ENCODE measurements at places on chromosomes 6 and 20.

DNA sequence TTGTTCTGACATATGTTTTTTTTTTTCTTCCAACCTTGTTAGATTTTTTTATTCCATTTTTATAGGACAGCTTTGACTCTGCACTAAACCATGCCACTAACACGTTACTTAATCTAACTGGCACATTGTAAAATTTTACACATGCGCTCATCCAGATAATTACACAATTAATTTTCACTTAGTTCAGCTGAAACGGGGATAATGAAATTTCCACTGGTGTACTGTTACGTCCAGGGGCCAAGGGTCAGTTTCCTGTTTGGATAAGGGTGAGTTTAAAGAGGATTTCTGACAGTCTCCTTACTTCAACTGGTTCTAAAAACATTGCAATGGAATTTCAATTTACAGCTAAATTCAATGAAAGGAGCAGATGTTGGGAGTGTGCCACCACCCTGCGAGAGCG, 221.8 kb upstream of the CEP162 start:
- no peak for DNase-seq

- DNase-seq = peak; percentile 35
Observed at GRCh38 chr20:8155812-8156211, 23.7 kb downstream of the PLCB1 start.

GRCh38 chr6:89161326-89162046, 15.6 kb downstream of the PM20D2 start:
- DNase-seq = peak; percentile 56

DNA sequence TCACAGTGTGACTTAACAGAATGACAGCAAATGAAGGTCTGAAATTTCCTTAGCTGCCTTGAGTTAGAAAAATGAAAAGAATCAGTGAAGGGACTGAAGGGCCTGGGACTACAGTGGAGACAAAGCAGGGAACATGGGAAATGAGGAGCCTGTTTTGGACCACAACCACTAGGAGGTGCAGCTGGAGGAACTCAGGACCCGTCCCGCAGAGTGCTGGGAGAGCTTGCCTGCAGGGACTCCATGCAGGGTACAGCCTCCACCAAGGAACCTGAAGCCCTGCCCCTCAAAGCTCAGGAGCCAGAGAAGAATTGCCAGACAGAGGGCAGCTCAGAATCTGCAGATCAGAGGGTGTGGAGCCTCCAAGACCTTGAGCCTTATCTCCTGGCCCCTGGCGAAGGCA, 50.7 kb downstream of the LRFN2 start:
- DNase-seq = no peak

- DNase-seq = peak; percentile 80
Observed at GRCh38 chr6:4687989-4688947, 87.9 kb upstream of the CDYL start.

DNA sequence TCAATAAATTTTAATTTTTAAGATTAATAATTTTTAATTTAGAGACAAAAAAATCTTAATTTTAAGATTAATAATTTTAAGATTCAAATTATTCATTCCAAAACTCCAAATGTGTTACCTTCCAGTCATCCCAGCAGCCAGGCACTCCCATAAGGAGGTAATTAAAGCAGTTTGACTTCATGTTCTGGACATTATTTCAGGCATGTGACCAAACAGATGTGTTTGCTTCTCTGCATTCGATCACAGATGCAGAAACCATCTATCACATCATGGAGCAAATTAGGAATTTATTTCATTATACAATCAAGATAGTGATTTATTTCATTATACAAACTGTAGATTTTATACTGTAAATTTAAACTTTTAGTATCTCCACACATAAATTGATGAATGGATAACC, 150.3 kb downstream of the AKAP7 start:
- no peak for DNase-seq

DNA sequence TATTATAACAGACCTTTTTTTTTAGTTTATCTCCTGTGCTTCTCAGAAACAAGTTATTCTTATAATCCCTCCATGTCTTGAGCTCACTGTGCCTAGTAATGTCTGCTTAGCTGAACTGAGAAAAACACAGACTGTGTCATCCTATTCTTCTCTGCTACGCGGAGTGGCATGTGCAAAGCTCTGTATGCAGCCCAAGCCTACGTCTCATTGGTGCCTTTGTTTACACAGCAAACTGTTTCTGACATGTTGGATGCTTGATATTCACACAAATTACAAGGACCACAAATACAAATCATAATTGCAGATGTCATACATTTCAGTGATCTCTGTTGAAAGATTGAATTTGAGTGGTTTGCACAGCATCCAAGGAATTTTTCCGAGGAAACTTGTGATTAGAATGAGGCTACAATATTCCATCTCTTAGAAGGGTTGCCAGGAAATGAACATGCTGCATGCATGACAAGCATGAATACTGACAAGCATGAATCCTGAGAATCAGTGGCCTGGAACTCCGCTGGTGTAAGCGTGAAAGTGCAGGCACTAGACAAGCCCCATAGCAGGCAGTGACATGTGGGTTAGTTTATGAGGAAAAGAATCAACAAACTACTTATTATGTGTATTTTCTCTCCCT, 128.4 kb upstream of the SGK1 start:
- DNase-seq = peak; percentile 21

- DNase-seq = no peak
Observed at GRCh38 chr6:90127595-90127994, 169.0 kb downstream of the BACH2 start.

- no peak for DNase-seq
Observed at GRCh38 chr6:150372051-150372450, 3.2 kb downstream of the IYD start.

DNA sequence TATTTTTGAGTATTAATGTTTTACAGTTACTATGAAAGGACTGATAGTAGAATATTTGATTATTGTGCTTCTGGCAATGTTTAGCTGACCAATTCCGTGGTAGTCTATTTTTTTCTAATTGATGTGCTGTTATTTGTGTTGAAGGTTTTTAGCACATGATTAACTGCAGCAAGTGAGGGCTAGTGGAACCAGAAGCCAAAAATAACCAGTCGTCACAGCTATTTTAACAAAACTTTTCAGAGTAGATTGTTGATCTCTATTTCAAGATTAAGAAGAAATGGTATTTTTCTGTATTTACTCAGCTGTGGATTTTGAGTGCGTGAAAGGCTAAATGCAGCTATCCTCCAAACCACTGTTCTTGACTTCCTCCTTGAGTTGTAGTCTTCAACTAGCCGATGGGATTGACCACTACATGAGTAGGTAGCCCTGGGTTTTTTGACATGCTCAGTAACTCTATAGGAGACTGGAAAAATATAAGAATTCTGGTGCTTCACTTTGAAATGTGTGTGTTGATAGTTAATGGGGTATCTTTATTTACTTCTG, 258.0 kb downstream of the ZFAND3 start:
- peak; percentile 16 for DNase-seq

DNA sequence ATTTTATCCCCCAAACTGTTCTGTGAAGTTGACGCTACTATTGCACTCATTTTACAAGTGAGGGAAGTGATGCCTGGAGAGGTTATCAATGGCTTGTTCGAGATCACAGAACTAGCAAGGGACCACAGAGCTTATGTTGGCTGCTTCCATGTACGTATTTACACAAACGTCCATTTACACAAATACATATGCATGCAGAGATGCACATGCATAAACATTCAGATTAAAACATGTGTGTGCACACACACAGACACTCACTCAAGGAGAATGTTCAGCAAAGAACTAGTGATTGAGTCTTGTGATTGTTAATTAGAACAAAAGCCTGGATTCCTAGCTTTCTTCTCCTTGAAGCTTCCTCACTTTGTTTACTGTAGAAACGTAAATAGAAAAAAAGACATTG, 321.5 kb upstream of the CHD6 start:
- DNase-seq = no peak
